ENCODE measurements at places on chromosomes 12 and 14. TPM values are rescaled to one million over a fixed set of nuclear protein-coding genes. Genes with fewer than 3 reads are reported as not detected.

GRCh38 chr14:51095854-51096823 is 1.2 kb upstream of the TRIM9 start:
- peak; percentile 18 for DNase-seq

- DNase-seq, result no peak
Measured at GRCh38 chr12:48961801-48962200, 4.5 kb upstream of the ARF3 start.

DNA sequence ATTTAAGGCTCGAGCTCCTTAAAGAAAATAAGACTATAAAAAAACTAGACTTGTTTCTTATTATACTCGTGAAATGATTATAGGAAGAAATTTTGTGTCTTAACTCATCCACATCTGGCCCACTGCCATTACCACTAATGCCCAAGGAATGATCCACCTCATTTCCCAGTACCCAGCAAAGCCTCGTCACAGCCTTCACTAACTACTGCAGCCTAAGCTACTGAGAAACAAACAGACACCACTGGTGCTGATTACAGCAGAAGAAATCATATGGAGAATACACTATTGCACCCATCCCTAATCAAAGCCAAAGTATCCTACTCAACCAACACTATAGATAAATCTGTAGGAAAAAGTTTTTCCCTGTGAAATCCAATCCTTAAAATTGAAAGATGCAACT is 205.3 kb upstream of the NAV3 start:
- no peak for DNase-seq

TMEM121 gene
- 0.96 TPM for total RNA-seq

LYZ gene
- total RNA-seq, result 2.0 TPM

GRCh38 chr14:50008562-50008961 is 107.8 kb downstream of the VCPKMT start:
- no peak for DNase-seq

DEPDC4 gene
- total RNA-seq, result 0.95 TPM
